ENCODE measurements at places on chromosomes 2 and 18.

DNA sequence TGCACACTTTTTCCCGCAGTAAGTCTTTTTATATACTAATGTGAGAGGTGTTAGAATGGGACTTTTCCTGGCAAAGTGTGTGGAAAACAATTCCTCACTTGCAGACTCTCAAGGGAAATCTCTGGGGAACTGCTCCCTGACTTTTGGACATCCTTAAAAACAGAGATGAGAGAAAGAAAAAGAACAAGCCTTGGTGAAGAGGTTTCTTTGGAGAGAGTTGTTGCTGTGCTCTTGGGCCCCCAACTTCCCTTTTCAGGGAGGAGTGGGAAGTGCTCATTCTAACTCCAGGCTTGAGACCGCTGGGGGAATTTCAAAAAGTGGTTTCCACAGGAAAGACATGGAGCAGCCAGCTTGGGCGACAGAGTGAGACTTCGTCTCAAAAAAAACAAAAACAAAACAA, 142.6 kb upstream of the SPRED2 start:
- no peak for DNase-seq

GRCh38 chr2:149559341-149560068, 28.1 kb downstream of the MMADHC start:
- DNase-seq = no peak

GRCh38 chr2:144430722-144431391, 89.1 kb downstream of the ZEB2 start:
- DNase-seq = peak; percentile 63

GRCh38 chr18:51301376-51301775, 103.9 kb upstream of the MEX3C start:
- DNase-seq = no peak

DNA sequence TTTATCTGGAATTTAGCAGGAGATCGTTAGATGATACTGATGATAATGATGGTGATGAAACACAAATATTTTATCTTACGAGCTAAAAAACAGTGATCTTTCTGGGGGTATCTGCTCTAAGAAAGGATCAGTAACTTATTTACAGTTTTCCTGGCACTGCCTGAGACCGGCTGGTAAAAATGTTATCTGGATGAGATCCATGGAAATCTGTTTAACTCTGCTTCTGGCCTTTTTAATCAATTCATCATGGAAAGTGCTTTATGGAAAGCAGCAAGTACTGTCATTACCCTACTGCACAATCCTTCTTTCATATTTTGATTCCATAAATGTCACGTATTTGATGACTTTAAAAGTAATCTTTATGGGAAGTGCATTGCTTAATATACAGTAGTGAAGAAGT, 612.7 kb upstream of the GCFC2 start:
- no peak for DNase-seq

DNA sequence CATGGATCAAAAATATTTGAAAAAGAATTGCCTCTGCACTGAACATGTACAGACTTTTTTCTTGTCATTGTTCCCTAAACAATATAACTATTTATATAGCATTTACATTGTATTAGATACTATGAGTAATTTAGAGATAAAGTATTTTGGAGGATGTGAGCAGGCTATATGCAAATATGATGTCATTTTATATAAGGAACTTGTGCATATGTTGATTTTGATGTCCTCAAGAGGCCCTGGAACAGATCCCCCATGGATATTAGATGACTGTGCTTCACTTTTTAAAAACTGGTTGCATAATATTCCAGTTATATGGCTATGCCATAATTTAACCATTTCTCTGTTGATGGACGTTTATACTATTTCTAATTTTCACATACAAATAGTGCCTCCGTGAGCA, 16.5 kb downstream of the LCLAT1 start:
- DNase-seq = no peak

GRCh38 chr2:102618452-102619413, 620 bp upstream of the SLC9A2 start:
- DNase-seq = no peak

GRCh38 chr18:75407468-75408437, 19.8 kb downstream of the SMIM21 start:
- peak; percentile 7 for DNase-seq

DNA sequence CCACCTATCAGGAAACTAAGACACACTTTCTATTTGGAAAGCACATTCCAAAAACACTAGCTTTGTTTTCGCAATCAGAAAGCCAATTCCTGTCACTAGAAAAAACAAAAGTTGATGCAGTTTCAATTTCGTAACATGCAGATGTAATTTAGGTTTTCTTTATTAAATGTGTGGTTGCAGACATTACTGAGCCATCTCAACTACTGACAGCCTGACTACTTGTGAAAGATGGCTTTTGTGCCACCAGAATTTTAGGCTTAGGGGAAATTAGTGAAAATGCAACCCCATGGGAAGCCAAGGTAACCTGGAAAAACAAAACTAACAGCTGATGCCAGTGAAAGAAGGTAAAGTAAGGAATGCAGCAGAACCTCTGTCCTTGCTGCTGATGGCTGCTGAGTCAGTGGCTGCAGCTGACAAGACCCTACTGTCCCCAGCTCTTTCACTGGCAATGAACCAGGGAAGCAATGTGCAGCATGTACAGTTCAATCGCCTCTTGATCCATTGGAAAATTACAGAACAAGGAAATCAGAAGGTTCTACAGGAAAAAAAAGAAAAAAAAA, 34.9 kb downstream of the FEZ2 start:
- peak; percentile 78 for DNase-seq

- peak; percentile 55 for DNase-seq
Observed at GRCh38 chr2:96951125-96951654, 35.2 kb downstream of the FAM178B start.

GRCh38 chr2:69383176-69383812, 3.7 kb downstream of the GFPT1 start:
- no peak for DNase-seq

DNA sequence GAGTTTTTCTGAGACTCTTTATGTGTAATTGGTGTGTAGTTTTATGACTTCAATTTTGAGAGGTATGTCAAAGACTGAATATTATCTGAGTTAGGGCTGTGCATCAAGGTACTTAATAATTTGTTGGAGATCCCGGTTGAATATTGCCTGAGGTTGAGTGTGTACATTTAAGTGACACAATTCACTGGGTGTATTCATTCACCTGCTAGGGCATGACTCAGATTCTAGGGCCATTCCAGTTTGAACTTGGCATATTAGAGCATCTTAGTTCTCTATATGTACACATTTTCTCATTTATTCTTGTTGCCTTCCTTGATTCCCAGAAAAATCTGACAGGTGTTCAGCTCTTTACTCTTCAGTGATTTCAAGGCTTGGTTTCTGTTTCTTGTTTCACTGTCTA, 12.5 kb downstream of the MAP4K4 start:
- no peak for DNase-seq

- peak; percentile 48 for DNase-seq
Observed at GRCh38 chr2:47520825-47521665, 118.1 kb downstream of the MSH2 start.

DNA sequence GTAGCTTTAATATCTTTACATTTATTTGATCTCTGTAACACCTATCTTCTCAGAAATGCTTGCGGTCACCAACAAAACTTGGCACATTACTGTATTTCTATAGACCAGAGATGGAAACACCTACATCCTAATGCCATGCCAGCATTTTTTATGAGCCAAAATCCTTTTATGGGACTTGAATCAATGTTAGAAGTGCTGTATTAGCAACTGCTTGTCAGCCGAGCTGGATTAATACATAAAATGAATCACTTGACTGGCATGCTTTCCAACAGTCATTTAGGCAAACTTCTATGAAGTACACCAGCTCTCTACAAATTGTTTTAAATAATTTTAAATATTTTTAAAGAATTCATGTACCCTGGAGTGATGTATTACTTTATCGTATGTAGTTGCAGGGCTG, 272.9 kb upstream of the NRP2 start:
- DNase-seq = no peak

Data from fibroblast of pulmonary artery (primary cell).